ENCODE measurements at places on chromosomes 7 and 10. TPM values are rescaled to one million over a fixed set of nuclear protein-coding genes. Genes with fewer than 3 reads are reported as not detected.

- no peaks in the 10 kb centered on the region for H3K4me1 ChIP-seq
- no peak overlapping the region for H3K27ac ChIP-seq
- no peaks in the 10 kb centered on the region for H3K27me3 ChIP-seq
- DNase-seq = peak; percentile 83
- no peak overlapping the region for H3K4me3 ChIP-seq
Measured at GRCh38 chr7:155948423-155948822, 136.2 kb upstream of the SHH start.

GRCh38 chr7:69868921-69869320 is 270.6 kb downstream of the AUTS2 start:
- DNase-seq = no peak
- H3K4me3 ChIP-seq = no peak overlapping the region
- H3K27me3 ChIP-seq = no peaks in the 10 kb centered on the region
- H3K4me1 ChIP-seq = no peaks in the 10 kb centered on the region

GRCh38 chr10:51002469-51002868 is 71.8 kb upstream of the PRKG1 start:
- DNase-seq = no peak
- H3K4me1 ChIP-seq = no peaks in the 10 kb centered on the region
- no peaks in the 10 kb centered on the region for H3K27me3 ChIP-seq
- H3K4me3 ChIP-seq = no peak overlapping the region
- H3K27ac ChIP-seq = no peak overlapping the region

FZD1 gene
- 16.5 TPM for total RNA-seq

GRCh38 chr7:30896783-30897637 is 14.6 kb upstream of the AQP1 start:
- DNase-seq = no peak
- H3K36me3 ChIP-seq = no peaks in the 10 kb centered on the region
- H3K27me3 ChIP-seq = no peaks in the 10 kb centered on the region
- H3K4me3 ChIP-seq = no peak overlapping the region
- H3K27ac ChIP-seq = no peak overlapping the region

Measured in vagina (tissue), 2 donors.